ENCODE measurements at places on chromosomes 6 and 20. TPM values are rescaled to one million over a fixed set of nuclear protein-coding genes. Genes with fewer than 3 reads are reported as not detected.

DNA sequence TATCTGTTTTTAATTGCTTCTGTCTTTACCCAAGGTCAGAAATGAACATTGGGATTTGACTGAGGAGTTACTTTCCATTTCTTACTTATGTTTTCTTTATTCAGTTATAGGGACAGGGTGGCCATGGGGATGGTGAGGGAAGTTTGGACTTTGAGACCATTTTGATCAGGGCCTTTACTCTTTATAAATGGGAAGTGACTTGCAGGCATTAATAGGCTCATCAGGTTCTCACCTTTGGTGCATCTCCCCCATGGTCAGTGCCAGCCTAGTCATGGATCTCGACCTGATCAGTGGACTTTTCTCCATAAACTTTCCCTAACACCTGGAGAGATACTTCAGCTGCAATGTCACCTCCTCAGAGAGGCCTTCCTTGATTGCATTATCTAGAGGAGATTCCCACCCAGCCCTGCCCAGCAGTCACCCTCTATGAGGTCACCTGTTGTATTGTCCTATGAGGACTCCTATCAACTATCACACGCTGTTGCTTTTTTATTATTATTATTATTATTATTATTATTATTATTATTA lies 16.8 kb upstream of the ZMYND8 start:
- no peak for DNase-seq

DNA sequence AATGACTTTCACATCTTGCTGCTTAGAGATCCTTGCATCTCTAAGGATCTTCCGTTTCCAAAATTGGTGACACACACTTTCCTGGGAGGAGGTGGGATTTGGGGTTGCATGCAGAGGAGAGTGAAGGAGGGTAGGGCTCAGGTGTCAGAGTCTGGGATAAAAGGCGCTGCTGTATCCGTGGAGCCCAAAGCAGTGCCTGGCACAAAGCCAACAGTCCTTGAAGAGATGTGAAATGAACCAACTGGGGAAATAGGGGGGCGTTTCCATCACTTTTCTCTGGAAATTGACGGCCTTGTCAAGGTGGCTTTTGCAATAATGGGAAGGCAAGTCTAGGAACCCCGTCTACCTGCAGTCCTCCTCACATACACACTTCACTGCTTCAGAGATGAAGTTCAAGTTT lies 59.5 kb upstream of the NELFCD start:
- no peak for DNase-seq

DNA sequence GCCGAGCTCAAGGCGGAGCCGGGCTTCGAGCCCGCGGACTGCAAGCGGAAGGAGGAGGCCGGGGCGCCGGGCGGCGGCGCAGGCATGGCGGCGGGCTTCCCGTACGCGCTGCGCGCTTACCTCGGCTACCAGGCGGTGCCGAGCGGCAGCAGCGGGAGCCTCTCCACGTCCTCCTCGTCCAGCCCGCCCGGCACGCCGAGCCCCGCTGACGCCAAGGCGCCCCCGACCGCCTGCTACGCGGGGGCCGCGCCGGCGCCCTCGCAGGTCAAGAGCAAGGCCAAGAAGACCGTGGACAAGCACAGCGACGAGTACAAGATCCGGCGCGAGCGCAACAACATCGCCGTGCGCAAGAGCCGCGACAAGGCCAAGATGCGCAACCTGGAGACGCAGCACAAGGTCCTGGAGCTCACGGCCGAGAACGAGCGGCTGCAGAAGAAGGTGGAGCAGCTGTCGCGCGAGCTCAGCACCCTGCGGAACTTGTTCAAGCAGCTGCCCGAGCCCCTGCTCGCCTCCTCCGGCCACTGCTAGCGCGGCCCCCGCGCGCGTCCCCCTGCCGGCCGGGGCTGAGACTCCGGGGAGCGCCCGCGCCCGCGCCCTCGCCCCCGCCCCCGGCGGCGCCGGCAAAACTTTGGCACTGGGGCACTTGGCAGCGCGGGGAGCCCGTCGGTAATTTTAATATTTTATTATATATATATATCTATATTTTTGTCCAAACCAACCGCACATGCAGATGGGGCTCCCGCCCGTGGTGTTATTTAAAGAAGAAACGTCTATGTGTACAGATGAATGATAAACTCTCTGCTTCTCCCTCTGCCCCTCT lies 1.1 kb downstream of the CEBPB start:
- DNase-seq = no peak

DNA sequence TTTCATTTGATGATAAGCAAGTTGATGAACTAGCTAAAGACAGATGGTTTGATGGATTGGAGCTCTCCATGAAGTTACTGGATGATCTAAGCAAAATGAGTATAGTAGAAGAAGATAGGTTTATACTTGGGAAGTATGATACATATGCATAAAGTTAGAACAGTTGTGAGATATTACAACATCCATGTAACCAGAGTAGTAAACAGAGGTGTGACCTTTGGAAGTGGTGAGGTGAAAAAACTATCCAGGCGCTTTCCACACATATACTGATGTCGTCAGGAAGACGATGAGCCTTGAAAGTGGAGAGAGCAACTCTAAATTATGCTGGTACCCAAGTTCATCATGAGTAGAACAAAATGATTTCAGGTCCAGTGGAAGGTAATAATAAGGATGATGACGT lies 271.0 kb downstream of the PTPRK start:
- DNase-seq = peak; percentile 13

- DNase-seq = no peak
Observed at GRCh38 chr6:102619585-102619984, 1226.1 kb downstream of the GRIK2 start.

- no peak for DNase-seq
Observed at GRCh38 chr6:49155316-49155715, 307.7 kb downstream of the MMUT start.

DNA sequence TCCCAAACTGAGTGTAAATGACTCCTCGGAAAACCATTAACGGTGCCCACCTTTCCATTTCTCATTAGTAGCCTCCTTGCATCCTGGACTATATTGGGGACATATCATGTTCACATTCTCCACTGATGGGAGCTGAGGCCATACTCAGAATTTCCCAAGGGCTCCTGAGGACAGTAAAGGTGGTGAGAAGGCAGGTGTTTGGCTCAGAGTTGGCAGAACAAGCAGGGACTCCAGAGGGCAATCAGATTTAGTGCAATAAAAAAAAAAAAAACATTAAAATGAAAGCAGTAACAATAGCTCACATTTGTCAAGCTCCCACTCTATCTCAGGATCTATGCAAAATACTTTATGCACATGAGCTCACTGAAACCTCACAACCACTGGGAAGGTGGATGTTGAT lies 401.4 kb downstream of the MAFB start:
- no peak for DNase-seq

DNA sequence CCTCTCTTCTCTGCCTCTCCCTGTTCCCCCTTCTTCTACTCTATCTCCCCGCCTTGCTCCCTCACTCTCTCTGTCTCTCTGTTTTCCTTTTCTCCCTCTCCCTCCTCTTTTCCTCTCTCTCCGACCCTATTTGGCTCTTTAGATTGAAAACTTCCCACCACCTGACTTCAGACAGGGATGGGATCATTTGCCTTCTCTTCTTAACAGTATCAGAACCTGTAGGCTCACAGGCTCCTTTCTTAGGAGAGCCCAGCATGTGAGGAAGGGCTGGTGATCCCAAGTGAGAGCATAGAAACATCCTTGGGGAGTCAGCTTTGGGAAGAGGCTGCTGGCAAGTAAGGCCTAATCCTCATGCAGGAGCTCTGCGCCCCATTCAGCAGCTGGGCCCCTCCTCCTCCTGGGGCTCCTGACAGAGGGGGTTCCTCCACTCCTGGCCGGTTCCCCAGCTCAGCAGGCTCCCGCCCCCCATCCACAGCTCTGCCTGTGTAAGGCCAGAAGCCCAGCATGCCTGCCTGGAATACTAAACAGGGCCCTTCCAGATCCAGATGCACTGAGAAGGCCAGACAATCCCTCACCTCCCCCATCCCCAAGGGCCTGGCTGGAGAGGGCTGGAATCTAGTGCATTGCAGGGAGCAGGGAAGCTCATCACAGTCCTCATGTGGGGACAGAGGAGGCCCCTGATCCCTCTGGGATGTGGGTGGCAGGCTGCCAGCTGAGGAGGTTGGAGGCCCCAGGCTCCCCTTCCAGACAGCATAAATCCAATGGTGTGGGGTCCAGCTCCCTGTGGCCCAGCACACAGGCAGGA lies 93.4 kb downstream of the PTPRT start:
- no peak for DNase-seq

DNA sequence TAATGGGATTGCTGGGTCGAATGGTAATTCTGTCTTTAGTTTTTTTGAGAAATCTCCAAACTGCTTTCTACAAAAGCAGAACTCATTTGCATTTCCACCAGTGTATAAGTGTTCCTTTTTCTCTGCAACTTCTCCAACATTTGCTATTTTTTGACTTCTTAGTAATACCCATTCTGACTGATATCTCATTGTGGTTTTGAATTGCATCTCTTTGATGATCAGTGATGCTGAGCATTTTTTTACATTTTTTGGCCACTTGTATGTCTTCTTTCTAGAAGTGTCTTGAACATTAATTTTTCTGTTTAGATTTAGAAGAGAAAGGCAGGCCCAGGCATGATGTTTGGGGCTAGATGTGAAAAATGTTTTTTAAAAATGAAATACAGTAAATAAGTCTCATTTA lies 553.1 kb upstream of the MAN1A1 start:
- DNase-seq = no peak

DNA sequence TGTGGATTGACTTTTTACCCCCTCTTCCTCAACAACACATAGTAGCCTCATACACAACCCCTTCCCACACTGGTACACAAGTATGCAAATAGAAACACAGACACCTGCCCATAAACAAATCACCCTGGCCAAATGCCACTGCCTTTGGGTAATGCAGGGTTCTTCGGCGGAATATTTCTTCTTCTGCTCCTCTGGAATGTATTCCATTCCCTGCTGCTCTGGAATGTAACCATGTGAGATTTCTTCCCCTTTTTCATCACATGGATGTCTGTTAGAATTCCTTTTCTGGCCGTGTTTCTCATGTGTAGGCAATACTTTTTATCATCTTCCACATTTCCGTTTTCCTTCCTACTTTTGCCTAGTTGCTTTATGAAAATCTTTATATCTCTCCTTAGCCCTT lies 76.1 kb upstream of the TPD52L1 start:
- DNase-seq = no peak

DNA sequence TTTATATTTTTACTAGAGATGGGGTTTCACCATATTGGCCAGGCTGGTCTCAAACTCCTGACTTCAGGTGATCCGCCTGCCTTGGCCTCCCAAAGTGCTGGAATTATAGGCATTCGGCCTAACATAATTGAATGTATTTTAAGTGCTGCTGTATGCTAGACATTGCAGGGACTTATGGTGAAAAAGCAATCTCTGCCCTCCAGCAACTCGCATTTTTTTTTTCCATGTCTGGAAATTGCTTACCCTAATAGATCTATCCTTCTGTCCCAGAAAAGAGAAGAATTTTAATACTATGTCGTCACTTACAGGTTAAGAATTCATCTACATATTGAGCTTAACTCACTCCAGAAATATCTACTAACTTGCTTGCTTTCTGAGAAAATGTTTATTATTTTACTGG lies 10.4 kb downstream of the ITCH start:
- no peak for DNase-seq

- no peak for DNase-seq
Observed at GRCh38 chr6:129598244-129599187, 111.5 kb downstream of the ARHGAP18 start.

- no peak for DNase-seq
Observed at GRCh38 chr6:143759666-143760065, 81.9 kb downstream of the PHACTR2 start.

DNA sequence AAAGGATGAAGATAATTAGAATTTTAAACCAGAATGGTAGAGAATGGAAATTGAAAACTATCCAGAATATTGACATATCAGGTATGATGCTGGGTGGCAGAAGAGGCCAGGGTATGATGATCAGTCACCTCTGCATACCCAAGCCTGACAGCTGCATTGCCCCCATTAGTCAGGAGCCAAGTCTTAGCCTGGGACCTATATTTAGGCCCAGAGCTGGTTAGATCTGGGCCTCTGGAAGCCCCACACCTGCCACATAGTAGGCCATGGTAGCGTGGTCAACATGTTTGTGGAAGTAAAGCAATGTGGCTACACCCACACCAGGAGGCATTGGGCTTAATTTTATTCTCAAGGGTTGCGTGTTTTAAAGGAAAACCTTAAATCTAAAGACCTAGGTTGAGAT lies 32.1 kb upstream of the CALHM6 start:
- DNase-seq = no peak

DNA sequence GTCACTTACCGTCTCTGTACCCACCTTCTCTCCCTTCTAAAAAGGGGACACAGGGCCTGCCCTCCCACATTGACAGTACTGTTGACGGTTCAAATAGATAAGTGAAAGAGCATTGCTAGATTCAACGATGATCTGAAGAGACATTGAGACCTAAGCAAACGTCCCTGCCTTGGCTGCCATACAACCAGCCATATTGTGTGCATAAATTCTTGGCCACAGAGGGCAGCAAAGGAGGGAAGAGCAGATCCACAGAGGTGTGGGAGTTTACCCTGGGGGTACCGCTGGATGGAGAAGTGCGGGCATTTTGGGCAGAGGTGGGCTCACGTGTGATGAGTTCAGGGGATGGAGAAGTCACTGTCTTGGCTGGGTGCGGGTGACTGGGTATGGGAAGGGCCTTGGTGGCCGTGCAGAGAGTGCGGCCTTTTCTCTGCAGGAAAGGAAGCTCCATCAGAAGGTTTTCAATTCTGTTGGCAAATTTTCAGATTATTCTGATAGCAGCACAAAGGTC lies 85.6 kb downstream of the POPDC3 start:
- DNase-seq = no peak

- DNase-seq = no peak
Observed at GRCh38 chr20:33721391-33722140, 1.5 kb upstream of the PXMP4 start.

DNA sequence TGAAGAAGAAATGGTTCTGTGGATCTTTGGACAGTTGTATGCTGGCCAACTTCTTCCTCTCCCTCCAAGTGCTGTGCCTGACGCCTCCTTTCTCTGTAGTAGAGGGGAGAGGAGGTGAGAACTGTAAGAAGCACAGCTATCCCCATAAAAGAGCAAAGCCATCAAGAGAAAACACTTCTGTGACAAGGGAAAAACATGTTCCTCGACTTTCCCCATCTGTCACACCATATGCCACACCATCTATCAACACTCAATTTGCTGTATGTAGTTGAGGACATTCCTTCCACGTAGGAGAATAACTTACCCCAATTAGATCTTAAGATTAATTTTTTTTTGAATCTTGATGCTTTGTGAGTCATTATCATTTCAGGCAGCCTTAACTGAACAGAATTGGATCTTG lies 156.2 kb upstream of the PLCB4 start:
- DNase-seq = no peak

DNA sequence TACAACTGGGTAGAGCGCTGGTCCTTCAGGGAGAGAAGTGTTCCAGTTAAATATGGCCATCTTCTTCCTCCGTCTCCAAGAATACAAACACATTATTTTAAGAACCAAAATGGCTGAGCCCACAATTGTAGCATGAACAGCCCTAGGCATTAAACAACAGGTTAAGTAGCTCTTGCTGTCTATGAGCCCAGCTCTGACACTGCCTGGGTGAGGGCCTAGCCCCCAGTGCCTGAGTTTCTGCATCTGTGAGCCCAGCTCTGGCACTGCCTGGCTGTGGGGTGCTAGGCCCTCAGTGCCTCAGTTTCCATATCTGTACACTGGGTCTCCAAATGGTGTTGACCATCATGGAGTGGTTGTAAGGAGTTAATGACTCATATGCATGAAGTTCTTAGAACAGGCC lies 24.8 kb upstream of the DACT2 start:
- no peak for DNase-seq

MOCS1 gene
- total RNA-seq = 61.7 TPM

TSPO2 gene
- not detected for total RNA-seq

SMIM8 gene
- total RNA-seq = 2.8 TPM

PPP1R16B gene
- 0.16 TPM for total RNA-seq
